ENCODE measurements at places on chromosomes 16 and 17. TPM values are rescaled to one million over a fixed set of nuclear protein-coding genes. Genes with fewer than 3 reads are reported as not detected.

Gene ABI3
- total RNA-seq, result 5.5 TPM

Gene ABCA8
- 52.9 TPM for total RNA-seq

GRCh38 chr16:49914657-49915056 lies 58.7 kb upstream of the ZNF423 start:
- DNase-seq, result no peak

- DNase-seq, result peak; percentile 76
Observed at GRCh38 chr17:82236142-82236971, 7.5 kb downstream of the SLC16A3 start.

DNA sequence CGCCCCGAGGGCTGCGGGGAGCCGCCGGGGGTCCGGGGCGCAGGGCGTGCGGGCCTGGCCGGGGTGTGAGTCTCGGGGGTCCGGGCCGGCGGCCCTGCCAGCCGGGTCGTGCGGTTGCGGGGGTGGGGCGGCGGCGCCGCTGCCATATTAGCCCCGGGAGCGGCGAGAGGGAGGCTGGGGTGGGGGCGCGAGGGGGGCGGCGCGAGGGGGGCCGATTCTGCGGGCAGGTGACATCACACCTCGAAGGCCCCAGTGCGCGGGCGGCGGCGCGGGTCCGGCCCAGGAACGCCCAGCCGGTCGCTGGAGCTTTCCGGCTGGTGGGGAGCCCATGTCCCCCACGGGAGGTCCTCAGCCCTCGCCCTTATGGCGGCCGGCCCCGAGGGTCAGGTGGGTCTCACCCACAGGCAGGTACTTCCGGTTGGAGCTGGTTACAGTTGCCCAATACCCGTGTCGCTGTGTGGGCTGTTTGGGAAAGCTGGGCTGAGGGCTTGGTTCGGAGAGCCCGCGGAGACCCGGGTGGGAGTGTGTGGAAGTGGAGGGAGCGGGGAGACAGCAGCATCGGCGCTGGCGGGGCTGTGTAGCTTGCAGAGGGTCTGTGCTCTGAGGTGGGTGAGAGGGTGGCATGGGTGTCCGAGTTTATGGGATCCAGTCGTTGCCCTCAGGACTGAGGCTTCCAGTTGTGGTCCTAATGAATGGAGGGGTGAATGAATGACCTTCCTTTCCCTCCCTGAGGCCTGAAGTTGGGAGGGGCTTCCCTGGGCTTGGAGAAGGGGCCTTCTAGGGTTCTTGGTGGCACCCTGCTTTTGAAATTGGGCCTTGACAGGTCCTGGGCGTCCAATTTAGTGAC lies 804 bp downstream of the ATP6V0C start:
- no peak for DNase-seq

DNA sequence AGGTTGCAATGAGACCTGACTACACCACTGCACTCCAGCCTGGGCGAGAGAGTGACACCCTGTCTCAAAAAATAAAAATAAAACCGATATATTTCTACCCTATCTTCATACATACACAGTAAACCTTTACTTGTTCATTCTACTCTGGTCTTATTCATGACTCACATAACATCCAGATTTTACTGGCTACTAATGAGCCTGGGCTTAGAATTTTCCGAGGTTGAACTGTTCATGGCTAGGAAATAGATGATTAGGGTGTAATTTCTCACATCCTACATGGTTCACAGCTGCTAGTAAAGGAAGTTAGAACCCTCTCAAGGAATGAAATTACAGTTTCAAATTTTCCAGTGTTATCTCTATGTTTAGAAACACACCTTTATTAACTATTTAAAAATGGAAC lies 14.7 kb downstream of the GSPT1 start:
- DNase-seq, result no peak

- peak; percentile 84 for DNase-seq
Observed at GRCh38 chr16:56607109-56607618, 1.2 kb upstream of the MT2A start.

DNA sequence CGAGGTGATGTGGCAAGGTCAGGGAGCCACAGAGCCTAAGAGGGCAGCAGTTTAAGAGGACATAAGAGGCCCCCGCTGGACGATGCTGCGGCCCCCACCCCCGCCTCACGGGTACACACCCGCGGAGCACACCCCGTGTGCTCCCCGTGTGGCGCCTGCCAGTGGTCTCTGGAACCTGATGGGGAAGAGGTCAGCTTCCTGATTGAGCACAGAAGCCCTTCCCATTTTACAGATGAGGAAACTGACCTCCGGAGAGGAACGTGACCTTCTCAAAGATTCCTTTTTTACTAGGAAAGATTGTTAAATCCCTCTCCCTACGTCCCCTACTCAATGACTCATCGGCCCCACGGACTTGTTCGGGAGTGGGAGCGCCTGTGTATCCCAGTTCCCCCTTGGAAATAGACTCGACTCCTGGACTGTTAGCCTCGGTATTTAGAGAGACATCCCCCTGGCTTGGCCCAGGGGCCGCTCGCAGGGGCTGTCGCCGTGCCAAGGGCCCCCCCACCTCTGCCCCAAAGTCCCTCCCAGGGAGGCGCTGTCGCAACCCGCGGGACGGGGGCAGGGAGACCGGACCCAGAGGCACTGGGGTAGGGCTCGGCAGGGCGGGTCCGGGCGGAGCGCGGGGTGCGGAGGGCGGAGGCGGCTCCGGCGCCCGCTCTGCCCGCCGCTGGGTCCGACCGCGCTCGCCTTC lies at the start of gene ABCC3:
Gene ABCC3, plus strand, starts transcription at position 658 of the 691 bp plus-strand sequence. CDS start 56 bp downstream, outside the sequence.
- no peak for DNase-seq

- DNase-seq, result no peak
Observed at GRCh38 chr17:32865141-32865540, 11.8 kb downstream of the MYO1D start.

DNA sequence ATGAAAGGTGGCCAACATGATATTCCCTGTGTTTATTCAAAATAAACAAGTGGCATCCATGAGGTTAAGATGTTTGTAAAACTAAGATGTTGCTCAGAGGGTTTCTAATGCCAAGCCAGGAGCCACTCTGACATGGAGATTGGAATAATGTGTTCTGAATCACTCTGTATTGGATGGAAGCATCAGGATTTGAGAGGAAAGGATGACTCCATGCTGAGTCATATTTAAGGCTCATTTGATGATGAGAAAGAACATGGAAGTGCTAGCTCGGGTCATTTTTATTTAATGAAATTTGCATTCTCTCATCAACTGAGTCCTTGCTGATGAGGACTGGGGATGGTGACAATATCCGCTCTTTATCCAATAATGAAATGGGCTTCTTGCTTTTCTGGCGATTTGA lies 6.2 kb downstream of the VAT1L start:
- DNase-seq, result no peak
